ENCODE measurements at places on chromosomes 4 and X.
A peak's percentile ranks its signal among the peaks of the same experiment; 100 is the strongest.

GRCh38 chr4:83644677-83645659 is 109.1 kb downstream of the GPAT3 start:
- DNase-seq, result peak; percentile 39

GRCh38 chr4:109998867-109999584 is 86.3 kb downstream of the EGF start:
- no peak for DNase-seq

- DNase-seq, result no peak
These were observed 69.9 kb downstream of the GATB start for GRCh38 chr4:151690876-151691275.

GRCh38 chr4:182240161-182241130 is 2.8 kb upstream of the TENM3 start:
- no peak for DNase-seq

GRCh38 chr4:115740806-115741205 is 627.4 kb upstream of the NDST4 start:
- DNase-seq, result no peak

DNA sequence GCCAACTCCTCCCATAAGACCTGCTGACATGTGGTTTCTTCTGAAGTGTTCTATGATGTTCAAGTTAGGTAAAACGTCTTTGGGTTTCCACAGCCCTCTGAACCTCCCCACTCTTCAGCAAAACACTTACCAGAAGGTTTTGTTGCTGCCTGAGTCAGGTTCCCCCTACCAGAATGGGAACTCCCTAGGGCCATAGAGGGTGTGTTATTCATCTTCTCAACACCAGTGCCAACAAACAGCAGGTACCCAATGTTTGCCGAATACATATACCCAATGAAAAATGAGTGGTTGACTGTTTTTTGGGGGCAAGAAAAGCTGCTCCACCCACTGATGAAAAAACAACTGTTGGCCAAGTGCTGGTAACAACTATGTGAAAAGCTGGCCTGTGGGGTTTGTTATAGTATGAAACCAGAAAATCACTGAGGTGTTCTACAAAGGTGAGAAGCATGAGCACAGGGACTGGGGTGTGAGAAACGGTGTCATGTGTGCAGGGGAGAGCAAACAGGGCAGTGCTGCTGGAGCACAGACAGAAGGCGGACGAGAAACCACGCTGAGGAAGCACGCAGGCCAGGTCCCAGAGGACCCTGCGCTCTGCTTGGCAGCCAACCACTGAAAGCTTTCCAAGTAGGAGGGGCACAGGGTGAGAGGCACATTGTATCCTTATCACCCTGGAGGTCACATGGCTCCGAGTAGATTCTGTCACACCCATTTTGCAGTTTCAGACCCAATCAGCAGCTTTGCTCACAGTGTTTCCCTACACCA is 28.8 kb downstream of the ATP8A1 start:
- peak; percentile 40 for DNase-seq

DNA sequence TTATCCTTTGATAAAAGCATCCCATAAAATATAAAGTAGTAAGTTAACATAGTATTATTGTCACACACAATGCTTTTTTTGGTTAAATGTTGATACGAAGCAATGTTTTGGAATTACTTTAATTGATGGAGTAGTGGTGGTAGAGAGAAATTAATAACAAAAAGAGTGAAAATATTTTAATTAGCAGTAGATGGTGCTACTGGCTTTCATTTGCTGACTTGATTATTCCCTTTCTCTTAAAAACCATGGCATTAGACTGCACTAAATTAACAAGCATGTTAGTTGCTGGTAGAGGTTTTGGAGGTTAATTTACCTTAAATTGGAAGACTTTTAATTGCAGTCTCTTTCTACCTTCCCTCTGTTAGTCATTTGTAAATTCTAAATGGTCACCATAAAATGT is 8.9 kb upstream of the DCK start:
- DNase-seq, result no peak

DNA sequence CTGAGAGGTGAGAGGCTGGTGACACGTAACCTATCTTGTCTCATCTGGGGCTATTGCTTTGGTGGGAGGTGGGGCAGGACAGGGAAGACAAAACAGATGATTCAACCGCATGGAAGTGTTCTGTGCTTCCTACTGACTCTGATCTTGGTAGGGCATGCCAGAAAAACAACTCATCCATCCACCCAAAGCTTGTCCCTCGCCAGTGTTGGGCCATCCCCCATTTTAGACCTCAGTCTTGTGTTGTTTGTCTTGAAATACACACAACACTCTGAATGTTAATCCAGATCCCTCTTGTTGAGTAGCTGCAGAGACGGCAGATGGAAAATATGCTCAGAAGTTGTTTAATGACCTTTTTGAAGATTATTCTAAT is 377 bp downstream of the CHRNA9 start:
- no peak for DNase-seq

- DNase-seq, result no peak
These were observed 8.5 kb downstream of the SPP1 start for GRCh38 chr4:87983996-87984395.

DNA sequence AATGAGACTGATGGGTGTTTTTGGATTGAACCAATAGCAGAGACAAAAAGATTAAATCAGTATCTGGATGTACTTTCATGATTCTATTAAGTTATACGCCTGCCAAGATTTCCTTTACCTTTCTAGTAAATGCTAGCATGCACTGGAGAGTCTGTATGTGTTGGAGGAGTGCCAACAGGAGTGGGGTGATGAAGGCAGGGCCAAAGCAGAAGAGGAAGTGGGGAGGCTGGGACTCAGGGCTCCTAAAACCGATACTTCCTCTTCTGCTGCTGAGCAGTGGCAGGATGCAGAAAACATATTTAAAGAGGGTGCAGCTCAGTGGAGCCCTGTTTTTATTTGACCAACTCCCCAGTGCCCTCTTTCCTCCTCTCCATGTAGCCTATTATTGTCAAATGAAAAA is 5.6 kb downstream of the CYSLTR1 start:
- peak; percentile 68 for DNase-seq

- DNase-seq, result no peak
These were observed 992.3 kb downstream of the STPG2 start for GRCh38 chr4:97150966-97151365.

DNA sequence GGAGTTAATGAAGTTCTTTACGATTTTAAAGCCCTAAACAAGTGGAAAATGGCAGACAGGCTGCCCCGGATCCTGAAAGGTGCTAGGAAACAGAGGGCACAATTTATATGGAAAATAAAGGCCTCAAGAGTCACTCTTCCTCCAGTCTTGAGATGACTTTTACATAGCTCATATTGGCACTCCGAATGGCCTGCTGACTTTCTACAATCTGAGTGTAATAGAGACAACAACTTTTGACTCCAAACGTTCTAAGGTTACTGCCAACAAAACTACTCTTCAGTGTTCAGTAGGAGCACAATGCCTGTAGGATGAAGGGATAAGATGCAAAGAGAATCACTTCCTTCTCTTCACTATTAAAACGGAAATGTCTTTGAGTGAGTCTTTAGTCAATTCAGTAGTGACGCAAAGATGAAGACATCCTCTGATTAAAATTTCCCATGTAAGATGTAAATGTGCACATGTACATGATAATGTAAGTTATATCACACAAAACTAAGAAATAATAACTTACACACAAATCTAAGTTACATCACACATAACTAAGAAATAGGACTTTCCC is 40.5 kb downstream of the VEGFC start:
- DNase-seq, result no peak

GRCh38 chrX:96182366-96182765 is 502.3 kb upstream of the DIAPH2 start:
- no peak for DNase-seq

GRCh38 chr4:48905363-48906015 is 1.1 kb downstream of the OCIAD2 start:
- no peak for DNase-seq

- DNase-seq, result no peak
These were observed 19.8 kb downstream of the CPE start for GRCh38 chr4:165398570-165398969.

- no peak for DNase-seq
These were observed 21.4 kb downstream of the PLAC8 start for GRCh38 chr4:83093060-83093640.

GRCh38 chr4:98602270-98602669 is 56.1 kb downstream of the TSPAN5 start:
- no peak for DNase-seq

DNA sequence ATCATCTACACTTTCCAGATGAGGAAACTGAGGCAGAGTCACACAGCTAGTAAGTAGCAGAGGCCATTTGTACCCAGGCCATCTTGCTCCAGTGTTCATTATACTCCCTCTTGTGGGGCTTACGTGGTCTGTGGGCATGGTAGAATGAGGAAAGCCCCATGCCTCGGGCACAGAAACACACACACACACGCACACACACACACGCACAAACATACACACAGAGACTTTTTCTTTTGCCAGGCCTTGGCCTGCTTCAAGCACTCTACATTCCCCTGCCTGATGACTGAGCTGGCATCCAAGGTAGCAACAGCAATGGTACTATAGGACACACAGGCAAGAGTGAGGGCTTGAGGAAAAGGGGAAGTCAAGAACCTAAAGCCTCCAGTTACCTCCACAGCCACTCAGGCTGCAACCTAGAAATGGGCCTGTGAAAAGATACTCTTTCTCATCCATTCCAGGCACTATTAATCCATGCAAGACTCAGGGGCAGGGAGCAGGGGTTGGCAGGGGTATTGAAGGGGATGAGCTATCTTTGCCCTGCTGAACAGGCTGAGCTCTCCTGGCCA is 43.6 kb downstream of the STARD8 start:
- no peak for DNase-seq

- DNase-seq, result no peak
These were observed 34.5 kb downstream of the LRPAP1 start for GRCh38 chr4:3497523-3498389.

DNA sequence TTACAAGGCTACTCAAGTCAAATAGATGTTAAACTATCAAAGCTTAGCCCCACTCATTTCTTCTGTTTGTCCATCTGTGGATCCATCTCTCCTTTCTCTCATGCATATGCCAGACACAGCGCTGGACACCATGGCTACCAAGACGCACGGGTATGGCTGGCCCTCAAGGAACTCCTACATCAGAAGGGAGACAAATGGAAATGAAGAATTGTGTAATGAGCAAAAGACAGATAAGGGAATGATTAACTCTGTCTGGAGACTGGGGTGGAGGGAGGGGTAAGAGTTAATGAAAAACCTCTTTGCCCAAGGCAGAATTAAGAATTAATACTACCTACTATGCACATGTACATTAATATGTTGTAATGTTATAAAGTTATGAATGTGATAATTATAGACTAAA is 88.1 kb downstream of the MGST2 start:
- no peak for DNase-seq

DNA sequence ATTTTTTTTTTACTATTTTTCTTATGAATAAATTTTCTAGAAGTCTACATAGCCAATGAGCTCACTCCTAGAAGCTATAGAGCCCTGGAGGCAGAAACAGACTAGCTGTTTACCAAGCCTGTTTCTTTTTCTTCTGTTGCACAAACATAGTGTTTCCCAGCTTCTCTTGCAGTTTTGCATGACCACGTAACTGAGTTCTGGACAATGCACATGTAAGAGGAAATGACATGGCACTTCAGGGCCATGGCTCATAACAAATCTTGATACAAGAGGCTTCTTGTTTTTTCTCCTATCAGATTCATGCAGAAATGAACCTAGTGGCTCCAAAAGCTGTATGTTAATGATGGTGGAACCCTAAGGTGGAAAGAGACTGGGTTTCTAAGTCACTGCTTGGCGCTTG is 127.4 kb downstream of the ZNF330 start:
- no peak for DNase-seq

DNA sequence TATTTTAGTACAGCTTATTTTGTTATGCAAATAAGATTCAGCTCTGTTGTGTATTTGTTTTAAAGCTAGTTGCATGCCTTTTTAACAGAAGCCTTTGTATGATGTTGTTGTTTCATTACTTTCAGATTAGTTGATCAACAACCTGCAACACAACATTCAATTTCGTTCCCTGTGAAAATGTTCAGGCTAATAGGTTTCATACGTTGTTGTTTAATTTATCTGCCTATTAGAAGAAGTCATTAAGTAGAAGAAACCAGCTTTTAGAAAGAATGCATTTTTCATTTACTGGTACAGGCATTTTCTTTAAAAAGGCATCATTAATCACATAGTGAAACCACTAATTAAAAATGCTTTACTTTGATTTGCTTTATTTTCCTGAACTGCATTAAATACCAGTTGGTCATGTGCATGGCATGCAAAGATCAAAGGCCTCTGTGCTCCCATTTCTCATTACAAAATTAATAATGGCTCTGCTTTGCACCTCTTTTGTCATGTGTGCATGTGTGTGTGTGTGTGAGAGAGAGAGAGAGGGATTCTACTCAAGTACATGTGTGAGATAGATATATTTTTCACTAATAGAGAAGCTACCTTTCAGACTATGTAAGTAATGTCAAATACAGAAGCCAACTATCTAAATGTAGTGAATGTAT is 29.2 kb upstream of the CTSO start:
- no peak for DNase-seq

- no peak for DNase-seq
These were observed 855.1 kb downstream of the GLUD2 start for GRCh38 chrX:121902463-121902862.

DNA sequence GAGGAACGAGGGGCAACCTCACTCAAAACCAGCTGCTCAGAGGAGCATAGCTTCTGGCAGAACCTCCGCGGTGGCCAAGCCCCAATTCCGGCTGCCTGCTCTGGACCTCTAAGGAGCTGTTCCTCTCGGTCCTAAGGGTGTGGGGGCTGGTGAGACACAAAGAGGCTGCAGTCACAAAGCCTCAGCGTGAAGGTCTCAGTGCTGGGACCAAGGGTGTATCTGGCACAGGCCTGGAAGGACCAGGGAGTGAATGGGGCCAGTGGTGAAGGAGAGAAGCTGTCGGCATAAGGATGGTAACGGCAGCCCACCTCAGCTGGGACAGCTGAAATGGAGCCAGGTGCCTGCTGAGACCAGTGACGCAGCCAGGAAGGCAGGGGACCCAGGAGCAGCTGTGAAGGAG is 5.3 kb downstream of the PDE6B start:
- DNase-seq, result no peak

GRCh38 chr4:169269916-169270809 is 593 bp downstream of the SH3RF1 start:
- DNase-seq, result peak; percentile 53

- DNase-seq, result no peak
These were observed at the start of gene ARHGEF38 for GRCh38 chr4:105551965-105552746. Gene ARHGEF38 (plus strand): TSS chr4:105552620. CDS start chr4:105552766, 146 bp downstream.

DNA sequence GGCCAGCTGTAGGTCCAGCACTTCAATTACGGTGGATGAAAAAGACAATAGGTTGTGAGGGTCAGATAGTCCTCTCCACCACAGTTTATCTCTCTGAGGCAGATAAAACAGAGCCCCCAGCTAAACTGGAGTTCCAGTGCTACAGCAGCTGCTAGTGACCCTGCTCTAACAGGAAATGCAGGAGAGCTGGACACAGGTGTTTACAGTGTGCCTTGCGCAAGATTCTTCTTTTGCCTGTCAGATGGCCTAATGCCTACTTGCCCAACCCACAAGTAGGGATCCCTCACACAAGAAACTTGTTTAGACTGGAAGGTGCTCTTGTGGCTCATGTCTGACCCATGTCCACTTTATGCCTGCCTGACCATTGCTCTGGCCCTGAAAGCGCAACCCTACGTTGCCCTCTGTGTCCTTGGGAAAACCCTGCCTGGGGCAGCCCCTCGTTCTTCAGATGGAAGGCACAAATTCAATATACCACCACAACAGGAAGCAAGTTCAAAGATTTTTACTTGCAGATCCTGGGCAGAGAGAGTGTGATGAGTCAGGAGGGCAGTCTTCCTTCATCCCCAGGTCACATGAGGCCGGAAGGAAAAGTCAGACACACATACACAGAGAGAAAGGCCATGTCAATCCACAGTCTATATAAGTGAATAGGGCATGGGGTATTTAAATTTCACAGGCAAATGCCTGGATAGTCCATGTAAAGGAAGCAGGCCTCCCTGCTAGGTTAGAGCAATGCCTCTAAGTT is 105.1 kb upstream of the ADGRL3 start:
- no peak for DNase-seq

GRCh38 chrX:41303013-41303412 is 30.9 kb upstream of the DDX3X start:
- no peak for DNase-seq

Data from activated naive CD4-positive, alpha-beta T cell treated with anti-CD3 and anti-CD28 coated beads, Interleukin-2, amount 10 ng/mL, durations not matched to agents 7 days and 5 days (primary cell).